SJCRH30 (cell line): ENCODE measurements at places on chromosomes 2 and 18. TPM values are rescaled to one million over a fixed set of nuclear protein-coding genes. Genes with fewer than 3 reads are reported as not detected.

GRCh38 chr18:7617738-7618422 lies 50.8 kb downstream of the PTPRM start:
- H3K4me1 ChIP-seq = no peaks in the 10 kb centered on the region
- no peaks in the 10 kb centered on the region for H3K27me3 ChIP-seq
- DNase-seq = no peak
- no peaks in the 10 kb centered on the region for H3K36me3 ChIP-seq

DNA sequence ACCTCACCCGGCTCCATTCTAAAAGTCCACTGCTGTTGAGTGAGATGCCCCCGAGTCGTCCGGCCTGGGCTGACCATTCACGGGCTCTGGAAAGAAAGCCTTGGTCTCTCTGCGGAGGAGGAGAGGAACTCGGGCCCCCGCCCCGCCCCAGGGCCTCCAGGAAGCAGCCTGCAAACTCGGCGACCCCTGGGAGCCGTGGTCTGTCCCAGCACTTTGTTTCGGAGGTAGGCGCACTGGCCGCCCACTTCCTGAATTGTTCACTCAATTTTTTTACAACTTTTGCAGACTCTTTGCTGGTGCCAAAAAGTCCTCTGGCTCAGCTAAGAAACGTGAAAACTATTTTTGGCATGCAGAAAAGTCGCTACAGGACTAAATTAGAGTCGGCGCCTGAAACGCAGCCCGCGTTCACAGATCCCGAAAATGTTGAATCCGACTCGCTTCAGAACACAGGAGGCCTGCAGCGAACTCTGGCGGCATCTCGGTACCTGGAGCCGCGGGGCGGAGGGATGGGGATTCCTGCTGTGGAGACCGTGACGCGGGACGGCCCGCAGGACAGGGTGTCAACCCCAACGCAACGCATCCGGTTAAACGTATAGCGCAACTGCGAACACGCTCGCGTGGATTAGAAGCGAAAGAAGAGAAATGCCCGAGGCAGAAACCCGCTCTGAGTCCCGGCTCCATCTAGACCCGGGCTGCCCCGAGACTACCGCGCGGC lies 1.5 kb downstream of the PXDN start:
- H3K27me3 ChIP-seq = no peaks in the 10 kb centered on the region
- DNase-seq = peak; percentile 83
- H3K27ac ChIP-seq = peak overlapping the region; percentile 93
- H3K4me3 ChIP-seq = peak overlapping the region; percentile 96
- H3K4me1 ChIP-seq = peaks cover 32% of the 10 kb centered on the region
- peaks cover 30% of the 10 kb centered on the region for H3K36me3 ChIP-seq

- H3K27me3 ChIP-seq = no peaks in the 10 kb centered on the region
- no peaks in the 10 kb centered on the region; the same call in 1 of the 2 replicates for H3K4me1 ChIP-seq
- no peaks in the 10 kb centered on the region for H3K36me3 ChIP-seq
- no peak overlapping the region for H3K27ac ChIP-seq
- no peak for DNase-seq
- H3K4me3 ChIP-seq = no peak overlapping the region
Measured at GRCh38 chr2:168394262-168394661, 61.8 kb upstream of the CERS6 start.

NYAP2 gene
- 0.46 and 0.69 TPM in 2 replicates for total RNA-seq

CNDP1 gene
- not detected in 2 replicates for total RNA-seq

ARHGAP15 gene
- 0.25 and 0.26 TPM in 2 replicates for total RNA-seq

PROM2 gene
- total RNA-seq = 0.05 and 0.57 TPM in 2 replicates

HMSD gene
- not detected in 2 replicates for total RNA-seq
